ENCODE measurements at places on chromosomes 6 and 20.

GRCh38 chr20:20370094-20370575 is 2.2 kb downstream of the INSM1 start:
- no peak for DNase-seq

DNA sequence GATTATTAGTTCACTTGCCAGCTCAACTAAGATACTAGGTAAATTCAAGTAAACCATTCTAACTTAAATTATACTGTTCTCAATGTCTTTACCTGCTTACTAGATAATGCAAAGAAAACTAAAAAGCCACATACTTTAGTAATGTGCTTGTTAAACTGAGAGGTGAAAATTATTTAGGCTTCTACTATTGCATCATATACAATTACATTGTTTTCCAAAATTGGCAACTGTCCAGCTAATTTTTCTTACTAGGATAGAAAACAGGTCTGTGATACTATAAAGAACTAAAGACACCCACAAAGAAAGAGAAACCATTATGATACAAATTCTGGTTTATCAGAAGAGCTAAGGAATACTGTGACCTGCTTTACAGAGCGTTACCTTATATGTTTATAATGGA is 45.6 kb upstream of the ALDH8A1 start:
- no peak for DNase-seq

GRCh38 chr6:107304421-107305025 is 154.8 kb downstream of the PDSS2 start:
- DNase-seq, result no peak

- no peak for DNase-seq
These were observed 22.0 kb upstream of the ABCC10 start for GRCh38 chr6:43405354-43405753.

DNA sequence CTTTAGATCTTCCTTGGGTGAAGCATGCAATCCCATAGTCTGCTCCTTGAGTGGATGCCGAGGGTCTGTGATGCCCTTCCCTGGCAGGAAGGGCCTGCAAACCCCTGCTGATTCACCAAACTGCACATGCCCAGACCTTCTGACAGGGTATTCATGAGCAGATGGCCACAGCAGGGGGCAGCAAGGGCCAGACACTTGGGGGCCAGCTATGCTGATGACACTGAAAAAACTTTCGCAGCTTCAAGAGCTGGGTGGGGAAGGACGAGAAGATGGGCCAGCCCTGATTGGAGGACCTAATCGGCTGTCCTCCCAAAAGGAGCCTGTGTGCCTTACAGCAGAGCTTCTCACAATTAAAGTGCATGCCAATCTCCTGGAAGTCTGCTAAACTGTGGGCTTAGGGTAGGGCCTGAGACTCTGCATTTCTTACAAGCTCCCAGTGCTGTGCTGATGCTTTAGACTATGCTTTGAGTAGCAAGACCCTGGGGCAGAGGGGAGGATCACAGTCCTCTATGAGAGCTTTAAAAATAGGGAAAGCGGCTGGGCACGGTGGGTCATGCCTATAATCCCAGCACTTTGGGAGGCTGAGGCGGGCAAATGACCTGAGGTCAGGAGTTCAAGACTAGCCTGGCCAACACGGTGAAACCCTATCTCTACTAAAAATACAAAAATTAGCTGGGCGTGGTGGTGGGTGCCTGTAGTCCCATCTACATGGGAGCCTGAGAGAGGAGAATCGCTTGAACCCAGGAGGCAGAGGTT is 15.2 kb upstream of the GDAP1L1 start:
- no peak for DNase-seq

DNA sequence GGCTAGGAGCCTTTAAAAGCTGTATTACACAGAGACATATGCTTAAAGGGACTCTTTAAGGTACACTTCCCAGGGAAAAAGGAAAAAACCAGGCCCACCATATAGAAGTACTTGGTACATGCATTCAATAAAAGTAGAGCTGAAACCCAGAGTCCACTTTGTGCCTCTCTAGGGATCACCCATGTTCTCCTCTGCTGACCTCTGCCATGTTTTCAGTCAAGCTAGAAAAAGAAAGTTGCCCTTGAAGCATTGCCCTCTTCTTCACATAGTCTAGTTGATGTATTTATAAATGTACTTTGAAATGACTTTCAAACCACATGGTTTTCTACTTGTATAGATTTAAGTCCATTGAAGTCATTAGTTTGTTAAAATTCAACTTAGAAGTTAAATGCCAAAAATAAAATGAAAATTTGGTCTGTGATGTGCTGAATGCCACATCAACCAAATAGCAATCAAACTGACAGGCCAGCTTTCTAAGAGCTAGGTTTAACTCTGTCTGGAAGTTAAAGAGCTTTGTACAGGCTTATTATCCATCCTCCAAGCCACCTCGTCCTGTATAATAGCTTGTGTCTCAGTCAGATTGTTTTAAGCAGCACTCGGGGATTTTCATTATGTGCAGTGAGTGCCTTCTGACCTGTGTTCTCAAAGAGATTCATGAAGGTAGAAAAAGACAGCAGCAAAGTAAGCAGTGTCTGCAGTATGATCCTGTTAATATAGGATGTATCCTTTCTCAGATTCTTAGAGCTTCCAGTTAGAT is 238.6 kb upstream of the PLN start:
- DNase-seq, result no peak

DNA sequence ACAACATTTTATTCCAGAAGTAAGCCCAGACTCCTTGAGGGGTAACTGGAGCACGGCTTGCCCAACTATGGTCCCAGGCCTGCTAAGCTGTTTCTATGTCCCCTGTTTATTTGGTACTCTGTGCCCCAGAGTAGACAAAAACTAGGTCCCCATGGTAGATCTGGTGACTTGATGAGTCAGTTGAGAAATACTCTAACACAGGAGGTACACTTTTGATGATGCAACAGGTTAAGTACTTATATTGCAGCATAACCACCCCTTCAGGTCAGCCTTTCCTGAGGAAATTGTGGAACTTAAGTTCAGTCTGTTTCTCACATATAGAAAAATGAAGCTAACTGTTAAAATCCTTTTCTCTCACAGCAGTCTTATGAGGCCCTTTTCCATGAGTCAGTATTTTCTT is 19.6 kb downstream of the TTPAL start:
- DNase-seq, result no peak

DNA sequence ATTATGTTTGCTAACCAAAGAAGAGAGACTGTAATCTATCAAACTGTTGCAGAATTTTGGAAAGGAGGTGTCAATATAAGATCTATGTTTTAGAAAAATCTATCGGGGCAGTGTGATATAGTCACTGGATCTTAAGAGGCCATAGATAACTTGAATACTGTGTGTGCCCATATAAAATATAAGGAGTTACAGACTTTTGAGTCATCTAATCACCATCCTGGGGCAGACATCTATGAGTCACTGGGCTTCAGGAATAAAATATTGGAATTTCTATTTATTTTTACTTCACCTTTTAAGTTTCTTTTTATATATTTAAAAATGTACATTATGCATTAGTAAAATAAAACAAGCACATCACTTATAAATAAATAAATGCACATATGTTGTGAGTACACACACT is 509.3 kb upstream of the MAN1A1 start:
- no peak for DNase-seq

DNA sequence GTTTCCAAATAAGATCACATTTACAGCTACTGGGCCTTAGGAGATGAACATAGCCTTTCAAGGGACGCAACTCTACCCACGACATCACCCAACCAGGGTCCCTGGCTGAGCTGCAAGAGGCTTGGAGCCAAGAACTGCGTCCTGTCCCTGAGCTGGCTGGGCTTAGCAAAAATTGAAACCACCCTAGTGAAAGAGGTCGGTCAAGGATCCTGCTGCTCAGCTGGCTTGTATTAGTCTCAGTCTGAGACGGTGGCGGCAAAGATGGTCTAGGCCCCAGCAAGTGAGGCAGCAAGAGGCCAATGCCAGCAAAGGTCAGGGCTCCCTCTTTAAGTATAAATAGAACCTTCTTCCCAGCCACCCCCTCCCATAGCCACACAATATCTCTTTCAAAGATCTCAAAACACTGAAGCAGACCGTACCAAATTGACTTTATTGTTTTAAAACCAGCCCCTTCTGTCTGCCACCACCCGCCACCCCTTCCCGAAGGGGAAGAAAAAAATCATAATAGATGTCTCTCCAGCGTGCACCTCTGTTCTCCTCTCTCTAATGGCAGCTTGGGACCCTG is 140.5 kb downstream of the EYA2 start:
- DNase-seq, result no peak

DNA sequence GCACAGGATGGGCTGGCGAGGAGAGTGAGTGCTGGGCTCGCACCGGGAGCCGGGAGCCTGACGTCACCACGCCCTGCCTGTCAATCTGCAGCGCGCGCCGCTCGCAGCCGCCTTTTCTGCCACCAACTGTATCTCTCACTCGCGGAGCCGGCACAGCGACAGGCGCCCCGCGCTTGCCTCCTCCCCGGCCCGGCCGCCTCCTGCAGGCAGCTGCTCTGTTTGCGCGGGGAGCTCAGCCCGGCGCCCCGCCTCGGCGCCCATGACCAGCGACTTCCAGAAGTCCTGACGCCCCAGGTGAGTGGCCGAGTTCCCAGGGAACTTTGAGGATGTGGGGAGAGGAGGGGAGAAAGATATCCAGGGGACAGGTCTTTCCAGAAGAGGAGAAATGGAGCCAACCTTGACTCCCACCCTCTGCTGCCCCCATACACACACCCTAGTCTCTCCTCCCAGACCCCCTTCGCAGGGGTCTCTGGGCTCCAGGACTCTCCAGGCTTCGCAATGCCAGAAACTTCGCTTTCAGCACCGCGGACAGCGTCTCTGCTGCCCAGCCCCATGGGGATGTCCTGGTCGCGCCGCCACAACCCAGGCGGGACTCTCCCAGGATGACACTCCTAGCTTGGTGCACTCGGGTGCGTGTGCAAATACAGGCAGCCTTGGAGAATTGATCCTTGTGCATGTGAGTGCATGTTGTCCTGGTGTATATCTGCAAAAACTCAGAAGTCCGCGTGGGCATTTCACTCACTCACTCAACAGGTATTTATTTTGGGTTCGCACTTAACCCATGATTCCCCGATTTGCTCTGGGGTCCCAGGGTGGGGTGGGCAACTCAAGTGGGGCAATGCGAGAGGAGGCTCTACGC is at the start of gene GPR6:
TSS of gene GPR6 (plus strand) at position 138 of the 859 bp plus-strand sequence. CDS start 802 bp downstream, outside the sequence.
- DNase-seq, result no peak

DNA sequence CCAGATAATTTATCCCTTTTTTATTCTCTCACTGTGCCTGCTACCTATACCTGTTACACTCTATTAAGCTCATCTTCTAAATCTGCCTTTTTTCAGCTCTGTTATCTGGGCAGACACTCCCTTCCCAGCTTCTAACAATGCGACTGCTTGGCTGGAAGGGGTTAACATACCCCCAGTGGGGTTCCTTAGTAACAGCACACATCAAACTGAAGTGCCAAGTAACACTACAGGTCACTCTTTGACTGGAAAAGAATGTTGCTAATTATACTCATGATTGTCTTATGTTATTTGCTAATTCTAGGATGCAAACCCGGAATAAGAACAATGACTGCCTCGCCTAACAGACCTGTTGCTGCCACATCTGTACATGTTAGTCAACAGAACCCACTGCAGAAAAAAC is 203.5 kb downstream of the EPM2A start:
- DNase-seq, result no peak

- DNase-seq, result no peak
These were observed 147.9 kb downstream of the SOX4 start for GRCh38 chr6:21741221-21742109.

- DNase-seq, result no peak
These were observed 402.1 kb downstream of the KIF16B start for GRCh38 chr20:16171180-16171579.

GRCh38 chr6:26532699-26533531 is 5.3 kb upstream of the HMGN4 start:
- DNase-seq, result peak; percentile 43

DNA sequence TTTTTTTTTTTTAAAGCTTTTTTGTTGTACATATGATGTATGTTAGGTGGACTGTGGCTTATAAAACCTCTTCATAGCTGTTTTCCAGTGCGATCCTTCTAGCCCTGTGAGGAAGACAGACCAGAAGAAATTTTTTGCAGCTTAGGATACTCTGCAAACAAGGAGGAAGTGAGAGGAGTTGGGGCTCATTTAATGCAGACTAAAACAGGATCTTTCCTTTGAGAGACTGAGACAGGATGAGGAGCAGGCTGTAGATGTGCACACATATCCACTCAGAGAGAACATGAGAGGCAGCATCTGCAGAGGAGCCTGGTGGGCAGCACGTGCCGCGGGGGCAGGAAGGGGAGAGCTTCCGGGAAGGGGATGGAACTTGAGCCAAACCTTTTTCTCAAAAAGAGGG is 45.7 kb downstream of the PPARD start:
- no peak for DNase-seq

- no peak for DNase-seq
These were observed 69.2 kb downstream of the TRAM2 start for GRCh38 chr6:52507557-52508260.

- DNase-seq, result no peak
These were observed 304.1 kb downstream of the CDH4 start for GRCh38 chr20:61556111-61556510.

DNA sequence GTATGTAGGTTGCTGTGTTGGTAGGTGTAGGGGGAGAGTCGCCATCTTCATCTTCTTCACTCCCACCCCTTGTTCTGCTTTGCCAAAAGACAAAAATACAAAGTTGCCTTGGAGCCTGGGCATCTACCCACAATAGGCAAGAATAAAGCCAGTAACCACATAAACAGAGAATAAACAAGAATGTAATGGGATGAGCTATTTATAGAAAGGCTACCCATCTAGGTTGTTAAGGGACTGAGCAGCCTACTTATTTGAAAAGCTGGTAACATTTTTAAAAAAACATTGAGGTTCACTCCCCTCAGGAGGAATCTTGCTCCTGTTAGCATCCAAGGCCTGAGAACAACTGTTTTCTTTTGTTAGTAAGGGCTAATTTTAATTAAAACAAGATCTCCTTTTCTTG is 301.4 kb upstream of the STXBP5 start:
- DNase-seq, result no peak

DNA sequence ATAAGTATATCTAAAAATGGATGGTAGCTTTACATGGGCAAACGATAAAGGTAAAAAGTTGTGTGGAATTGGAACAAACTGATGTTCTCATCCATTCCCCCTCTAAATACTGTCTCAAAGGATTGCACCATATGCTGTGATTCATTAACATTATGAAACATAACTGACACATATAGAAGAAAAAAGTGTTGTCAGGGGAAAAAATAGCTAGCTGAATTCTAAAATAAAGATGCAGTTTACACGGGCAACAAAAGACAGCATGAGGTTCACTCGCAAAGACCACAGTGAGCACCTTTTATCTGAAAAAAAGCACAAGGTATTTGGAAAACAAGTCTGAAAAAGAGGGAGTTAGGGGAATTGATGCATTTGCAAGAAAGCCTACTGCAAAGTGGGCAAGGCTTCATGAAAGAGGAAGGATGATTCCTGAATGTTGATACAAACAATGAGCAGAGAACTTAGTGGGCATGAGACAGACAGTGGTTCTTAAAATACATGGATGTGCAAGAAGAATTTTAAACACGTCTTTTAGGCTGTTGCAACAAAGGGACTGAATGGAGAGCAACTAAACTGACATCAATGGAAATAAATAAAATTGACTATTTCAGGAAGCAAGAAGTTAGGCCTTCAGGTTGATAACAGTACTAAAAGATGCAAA is 280.9 kb downstream of the KIF16B start:
- no peak for DNase-seq

GRCh38 chr6:1596088-1596852 is 13.4 kb upstream of the FOXC1 start:
- peak; percentile 52 for DNase-seq

Measured in T-helper 2 cell (primary cell).